ENCODE measurements at places on chromosomes 1 and 21.

DNA sequence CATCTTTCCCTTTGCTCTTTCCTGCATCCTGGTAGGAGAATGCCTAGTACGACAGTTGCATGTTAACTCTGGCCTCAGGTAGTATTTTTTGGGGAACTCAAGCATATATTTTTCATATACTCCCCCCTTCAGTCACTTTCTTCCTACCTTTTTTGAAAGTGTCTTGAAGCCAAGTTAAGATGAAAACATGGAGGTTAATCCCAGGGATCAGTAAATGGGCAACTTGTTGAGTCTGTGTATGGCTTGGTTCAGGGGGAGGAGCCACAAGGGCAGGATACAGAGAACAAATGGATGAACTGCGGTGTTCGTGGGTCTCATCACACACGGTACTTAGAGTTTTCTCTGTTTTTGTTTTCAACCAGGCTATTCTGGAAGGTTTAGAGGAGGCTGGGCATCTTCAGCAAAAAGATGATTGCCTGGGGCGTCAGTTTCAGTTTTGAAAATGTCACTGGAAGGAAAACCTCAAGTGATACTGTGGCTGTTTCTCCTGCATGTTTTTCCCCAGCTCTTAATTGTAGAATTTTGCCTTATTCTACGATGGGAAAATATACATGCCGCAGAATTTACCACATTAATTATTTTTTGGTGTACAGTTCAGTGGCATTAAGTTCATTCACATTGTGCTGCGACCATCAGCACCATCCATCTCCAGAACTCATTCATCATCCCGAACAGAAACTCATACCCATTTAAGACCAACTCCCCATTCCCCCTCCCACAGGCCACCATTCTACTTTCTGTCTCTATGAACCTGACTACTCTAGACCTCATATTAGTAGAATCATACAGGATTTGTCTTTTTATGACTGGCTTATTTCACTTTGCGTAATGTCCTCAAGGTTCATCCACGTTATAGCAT, 71.5 kb downstream of the MAP10 start:
- no peak for DNase-seq

DNA sequence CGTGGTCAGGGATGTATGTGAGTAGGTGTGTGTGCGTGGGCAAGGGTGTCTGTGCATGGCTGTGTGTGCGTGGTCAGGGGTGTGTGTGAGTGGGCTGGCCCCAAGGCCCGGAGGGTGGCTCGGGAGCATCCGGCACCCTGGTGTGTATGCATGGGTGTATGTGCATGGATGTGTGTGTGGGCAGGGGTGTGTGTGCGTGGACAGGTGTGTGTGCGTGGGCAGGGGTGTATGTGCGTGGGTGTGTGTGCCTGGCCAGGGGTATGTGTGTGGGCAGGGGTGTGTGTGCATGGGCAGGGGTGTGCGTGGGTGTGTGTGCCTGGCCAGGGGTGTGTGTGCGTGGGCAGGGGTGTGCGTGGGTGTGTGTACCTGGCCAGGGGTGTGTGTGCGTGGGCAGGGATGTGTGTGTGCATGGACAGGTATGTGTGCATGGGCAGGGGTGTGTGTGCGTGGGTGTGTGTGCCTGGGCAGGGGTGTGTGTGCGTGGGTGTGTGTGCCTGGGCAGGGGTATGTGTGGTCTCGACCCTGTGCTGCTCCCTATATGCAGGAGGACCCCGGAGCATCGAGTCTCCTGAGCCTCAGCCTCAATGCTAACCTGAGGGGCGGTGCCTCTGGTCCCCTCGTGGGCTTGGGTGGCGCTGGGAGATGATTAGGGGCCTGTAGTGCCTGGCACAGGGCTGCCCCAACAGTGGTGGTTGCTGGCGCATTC, 16.3 kb downstream of the ARHGEF16 start:
- DNase-seq: no peak

- DNase-seq: no peak
Observed at GRCh38 chr1:32048440-32048839, 24.3 kb upstream of the TMEM39B start.

DNA sequence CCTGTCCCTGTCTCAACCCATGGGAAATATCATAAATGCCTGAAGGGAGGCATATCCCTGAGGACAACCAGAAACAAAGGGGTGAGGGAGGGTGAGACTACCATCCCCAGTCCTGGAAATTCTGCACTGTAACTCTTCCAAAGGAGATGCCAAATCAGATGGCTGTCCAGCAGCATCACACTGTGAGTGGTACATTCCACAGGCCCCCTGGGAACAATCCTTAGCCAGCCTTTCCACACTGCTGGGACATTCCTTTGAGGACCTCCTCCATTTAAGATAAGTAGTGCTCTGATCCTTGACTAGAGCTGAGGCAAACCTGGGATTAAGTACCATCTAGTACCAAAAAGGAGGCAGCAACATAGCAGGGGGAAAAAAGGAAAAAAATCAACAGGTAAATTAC, 10.7 kb downstream of the IVL start:
- peak; percentile 22 for DNase-seq

DNA sequence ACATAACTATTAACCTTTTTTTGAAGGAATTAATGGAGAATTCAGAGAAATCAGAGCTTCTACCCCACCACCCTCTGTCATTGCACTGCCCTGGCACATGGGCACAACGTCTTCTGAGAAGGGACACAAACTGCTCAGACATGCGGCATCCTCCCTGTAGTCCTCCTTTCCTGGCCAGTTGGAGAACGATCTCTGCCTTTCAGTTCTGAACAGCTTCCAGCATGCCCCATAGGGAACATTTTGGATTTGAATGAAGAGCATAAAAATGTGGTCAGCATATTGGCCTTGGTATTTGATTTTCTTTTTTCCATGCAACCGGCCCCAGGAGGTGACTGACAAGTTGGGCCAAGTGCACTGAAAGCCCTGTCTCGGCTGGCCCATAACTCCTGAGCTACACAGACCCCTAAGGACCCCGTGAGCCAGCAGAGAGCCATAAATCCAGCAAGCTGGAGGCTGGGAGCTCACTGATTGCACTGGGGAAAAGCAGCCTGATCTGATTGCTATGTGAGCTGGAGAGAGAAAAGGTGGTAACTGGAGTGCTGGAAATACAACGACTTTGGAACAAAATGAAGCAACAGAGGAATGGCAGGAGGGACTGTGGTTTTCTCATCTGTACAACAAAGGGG, 10.9 kb upstream of the BLACAT1 start:
- no peak for DNase-seq

DNA sequence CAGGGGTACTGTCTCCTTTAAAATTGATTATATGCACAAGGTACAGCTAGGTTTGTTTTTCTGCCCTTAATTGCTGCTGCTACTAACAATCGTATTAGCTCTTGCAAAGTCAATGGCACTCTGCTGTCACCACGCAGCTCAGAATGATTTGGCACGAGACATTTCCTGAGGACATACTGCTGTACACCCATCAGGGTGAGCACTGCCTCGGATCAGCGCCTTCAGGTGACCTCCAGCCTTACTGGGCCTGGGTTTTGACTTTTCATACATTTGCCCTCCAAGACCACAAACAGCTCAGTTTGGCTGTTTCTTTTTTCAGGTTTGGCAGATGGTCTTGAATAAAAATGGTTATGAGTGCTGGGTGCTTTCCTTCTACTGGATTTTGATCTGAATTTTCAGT, 110.9 kb downstream of the NTPCR start:
- DNase-seq: no peak

GRCh38 chr1:59285691-59286090, 11.2 kb upstream of the FGGY start:
- peak; percentile 23 for DNase-seq

Data from fibroblast of skin of right quadriceps (primary cell).